ENCODE measurements at places on chromosomes 5 and 9.

GRCh38 chr9:19471737-19472648 lies 63.2 kb downstream of the ACER2 start:
- no peak for DNase-seq

DNA sequence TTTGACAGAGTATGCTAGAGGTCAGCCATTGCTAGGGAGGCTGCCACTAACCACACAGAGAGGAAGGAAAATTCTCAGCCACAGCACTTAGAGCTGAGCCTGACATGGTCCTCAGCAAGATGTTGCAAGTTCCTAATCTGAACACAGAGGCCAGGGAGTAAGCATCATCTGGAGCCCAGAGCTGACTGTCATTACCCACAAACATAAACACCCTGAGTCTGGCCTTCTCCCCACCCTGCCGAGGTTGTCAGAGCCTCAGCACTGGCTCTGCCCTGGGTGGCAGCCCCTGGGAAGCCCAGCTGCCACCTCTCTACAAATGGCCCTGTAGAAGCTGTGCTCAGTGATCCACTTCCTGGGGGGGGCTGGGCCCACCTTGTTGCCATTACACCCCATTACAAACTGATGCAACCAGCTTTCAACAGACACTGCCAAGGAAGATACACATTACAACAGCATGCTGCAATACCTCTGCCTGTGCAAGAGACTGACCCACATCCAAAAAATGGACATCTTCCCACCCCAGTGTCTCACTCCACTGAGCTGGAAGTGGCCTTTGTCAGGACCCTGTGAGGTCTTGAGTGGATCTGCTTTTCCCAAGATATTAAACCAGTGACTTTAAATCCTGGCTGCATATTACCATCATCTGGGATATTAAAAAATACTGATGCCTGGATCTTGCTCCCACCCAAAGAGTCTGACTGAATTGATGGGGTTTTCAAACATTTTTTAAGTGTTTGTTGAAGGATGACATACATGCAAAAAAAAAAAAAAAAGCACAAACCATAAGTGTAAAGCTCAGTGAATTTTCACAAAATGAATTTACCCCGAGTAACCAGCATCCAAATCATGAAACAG lies 33.0 kb downstream of the IRF1 start:
- no peak for DNase-seq

DNA sequence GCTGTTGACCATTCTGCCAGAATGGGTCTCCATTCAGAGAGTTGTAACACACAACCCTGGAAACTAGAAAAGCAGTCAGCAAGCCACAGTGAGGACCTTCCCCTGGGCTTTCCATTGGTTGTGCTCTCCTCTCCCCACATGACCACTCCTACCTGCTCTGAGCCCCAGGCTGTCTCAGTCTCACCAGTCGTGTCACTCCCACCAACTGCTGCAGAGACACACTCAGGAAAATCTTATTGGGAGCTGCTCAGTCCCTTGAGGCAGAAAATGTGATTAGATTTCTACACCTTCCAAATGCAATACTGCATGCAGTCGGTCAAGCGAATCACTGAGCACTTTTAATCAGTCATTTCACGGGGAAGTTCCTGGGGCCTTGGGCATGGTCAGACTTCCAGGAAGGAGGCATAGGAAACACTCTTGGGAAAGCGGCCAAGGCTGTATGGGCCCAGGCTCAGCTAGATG lies 284.2 kb upstream of the NMUR2 start:
- no peak for DNase-seq

DNA sequence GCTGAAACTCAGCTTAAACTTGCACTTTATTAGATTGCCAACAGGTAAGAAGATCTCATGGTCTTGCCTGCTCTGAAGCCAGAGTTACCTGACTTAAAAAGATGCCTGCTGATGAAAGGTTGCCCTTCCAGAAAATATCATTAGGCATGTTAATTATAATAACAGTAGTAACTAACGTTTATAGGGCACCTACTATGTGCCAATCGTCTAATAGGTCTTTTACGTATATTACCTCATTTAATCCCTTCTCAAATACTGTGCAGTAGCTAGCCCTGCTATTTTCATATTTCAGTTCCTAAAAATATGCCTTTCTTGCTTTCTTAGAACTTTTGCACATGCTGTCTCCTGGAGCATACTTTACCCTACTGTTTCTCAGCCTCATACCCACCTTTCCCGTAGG lies 40.1 kb downstream of the TGFBR1 start:
- DNase-seq, result no peak

GRCh38 chr9:124558777-124559470 lies 51.7 kb upstream of the NR5A1 start:
- DNase-seq, result no peak

- DNase-seq, result no peak
These were observed 732 bp downstream of the SNAPC3 start for GRCh38 chr9:15423231-15423985.

DNA sequence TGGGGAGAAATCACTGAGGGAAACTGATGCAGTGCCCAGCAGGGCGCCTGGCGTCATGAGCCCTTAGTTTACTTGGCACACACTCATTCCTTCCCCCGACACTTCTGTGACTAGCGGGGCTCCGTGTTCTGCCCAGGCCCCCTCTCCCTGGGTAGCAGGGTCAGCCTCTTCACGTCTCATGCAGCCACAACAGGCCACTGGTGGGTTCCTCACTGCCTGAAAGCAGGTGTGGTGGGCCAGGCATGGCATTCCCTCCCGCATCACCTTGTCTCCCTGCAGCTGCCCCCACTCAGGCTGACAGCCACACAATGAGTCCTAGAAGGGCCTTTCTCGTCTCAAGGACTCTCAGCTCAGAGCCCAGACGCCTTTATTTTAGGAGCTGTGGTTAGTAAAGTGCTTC lies 51.1 kb upstream of the CPLX2 start:
- DNase-seq, result no peak

GRCh38 chr9:125172031-125172755 lies 17.4 kb downstream of the PPP6C start:
- DNase-seq, result no peak

DNA sequence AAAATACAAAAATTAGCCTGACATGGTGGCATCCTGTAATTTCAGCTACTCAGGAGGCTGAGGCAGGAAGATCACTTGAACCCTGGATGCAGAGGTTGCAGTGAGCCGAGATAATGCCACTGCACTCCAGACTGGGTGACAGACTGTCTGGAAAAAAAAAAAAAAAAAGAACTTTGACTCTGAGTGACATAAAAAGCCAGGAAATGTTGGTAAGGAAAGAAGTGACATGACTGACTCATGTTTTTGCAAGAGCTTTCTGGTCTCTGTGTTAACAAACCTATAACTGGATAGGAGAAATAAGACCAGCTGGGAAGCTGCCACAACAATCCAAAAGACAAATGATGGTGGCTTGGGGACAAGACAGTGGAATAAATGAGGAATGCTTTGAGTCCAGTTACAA lies 272.1 kb downstream of the HINT1 start:
- no peak for DNase-seq

GRCh38 chr5:150284311-150284710 lies 5.3 kb downstream of the CAMK2A start:
- no peak for DNase-seq

DNA sequence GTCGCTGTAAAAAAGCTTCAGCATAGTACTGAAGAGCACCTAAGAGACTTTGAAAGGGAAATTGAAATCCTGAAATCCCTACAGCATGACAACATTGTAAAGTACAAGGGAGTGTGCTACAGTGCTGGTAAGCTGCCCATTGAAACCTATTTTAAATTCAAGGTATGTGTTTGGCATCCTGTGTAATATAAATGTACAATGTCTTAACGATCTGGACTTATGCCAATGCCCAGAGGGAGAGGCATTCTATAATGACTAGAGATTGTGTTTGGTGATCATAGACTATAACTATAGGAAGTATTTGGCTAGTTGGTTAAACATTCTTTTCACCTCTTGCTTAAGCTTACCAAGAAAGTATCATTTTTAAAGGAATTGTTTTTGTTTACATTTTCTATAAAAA lies 95.7 kb downstream of the INSL6 start:
- no peak for DNase-seq

DNA sequence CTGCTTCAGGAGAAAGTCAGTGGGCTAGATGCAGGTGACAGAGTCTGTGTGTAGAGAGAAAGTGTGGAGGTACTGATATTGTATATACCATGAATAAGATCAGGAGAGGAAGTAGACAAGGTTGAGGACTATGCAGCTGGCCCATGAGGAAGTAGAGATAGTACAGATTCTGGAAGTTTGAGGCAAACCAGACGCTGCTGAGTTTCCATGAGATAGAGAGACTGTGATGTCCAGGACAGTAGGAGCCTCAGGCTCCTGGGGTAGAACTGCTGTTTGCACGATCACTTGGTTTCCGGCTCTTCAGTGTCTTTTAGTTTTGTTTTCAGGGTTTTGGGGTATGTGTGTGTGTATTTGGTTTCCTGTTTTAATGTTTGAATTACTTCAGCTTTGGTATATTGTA lies 13.6 kb downstream of the OTULINL start:
- DNase-seq, result no peak

GRCh38 chr5:151179489-151179840 lies 21.9 kb upstream of the ANXA6 start:
- DNase-seq, result no peak
